ENCODE measurements at places on chromosomes 3 and 15.

- DNase-seq = peak; percentile 82
These were observed 66.4 kb downstream of the TCF12 start for GRCh38 chr15:56984681-56985481.

DNA sequence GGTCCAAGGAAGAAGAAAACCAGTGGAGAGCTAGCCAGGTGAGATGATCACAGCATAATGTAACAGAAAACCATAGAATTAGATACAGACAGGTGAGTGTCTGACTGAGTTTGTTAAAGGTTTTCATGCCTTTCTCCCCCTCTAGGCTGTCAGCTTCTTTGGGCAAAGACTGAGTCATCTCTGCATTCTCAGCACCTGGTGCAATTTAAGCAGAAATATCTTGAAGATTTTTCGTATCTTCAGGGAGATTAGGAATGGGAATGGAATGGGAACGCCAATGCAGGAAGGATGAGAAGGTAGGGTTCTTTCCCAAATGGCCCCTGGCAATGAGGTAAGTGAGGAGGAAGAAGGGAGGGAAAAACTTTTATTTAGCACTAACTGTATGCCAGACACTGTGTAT is 122.0 kb upstream of the SLC7A14 start:
- DNase-seq = no peak

DNA sequence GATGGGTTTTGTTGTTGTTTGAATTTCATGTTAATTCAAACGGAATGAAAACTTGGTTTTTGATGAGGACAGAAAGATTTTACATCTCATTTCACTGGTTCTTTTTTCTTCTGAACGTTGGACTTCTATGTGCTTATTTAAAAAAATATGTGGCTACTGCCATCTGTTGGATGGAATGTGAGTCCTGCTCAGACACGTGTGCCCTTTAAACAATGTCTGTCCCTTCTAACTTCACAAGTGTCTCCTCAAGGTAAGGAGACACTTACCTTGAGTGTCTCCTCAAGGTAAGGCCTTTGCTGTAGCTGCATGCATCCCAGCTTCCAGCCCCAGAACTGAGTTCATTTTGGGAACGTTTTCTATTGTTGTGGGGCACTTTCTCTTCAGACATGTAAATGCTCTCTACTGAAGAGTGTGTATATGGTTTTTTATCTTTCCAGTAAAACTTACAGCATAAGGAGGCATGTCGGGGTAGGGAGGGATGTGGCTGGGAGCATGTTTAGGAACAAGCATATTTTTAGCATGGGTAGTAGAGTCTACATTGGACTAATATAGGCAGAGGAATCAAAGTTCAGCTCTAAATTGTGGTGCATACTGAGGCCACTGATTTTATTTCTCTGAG is 63.1 kb upstream of the UBE3A start:
- peak; percentile 49 for DNase-seq

DNA sequence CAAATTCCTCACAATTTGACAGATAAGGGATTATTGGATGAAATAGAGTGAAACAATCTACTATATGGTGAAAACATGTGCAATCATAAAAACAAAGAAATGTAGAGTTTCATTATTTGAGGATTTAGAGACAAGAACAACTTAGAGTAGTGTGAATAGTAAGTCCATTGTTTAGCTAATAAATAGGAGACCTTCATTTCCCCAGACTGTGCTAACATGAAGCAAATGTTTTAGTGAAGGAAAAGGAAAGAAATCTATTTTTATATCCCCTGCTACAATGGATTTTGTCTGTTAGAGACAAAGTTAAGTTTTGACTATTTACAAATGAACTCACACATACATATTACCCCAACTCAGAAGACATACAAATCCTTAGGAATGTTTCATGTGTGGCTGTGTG is 77.8 kb downstream of the EFL1 start:
- DNase-seq = no peak

- DNase-seq = no peak
These were observed 79.4 kb upstream of the FAM98B start for GRCh38 chr15:38374556-38374955.

DNA sequence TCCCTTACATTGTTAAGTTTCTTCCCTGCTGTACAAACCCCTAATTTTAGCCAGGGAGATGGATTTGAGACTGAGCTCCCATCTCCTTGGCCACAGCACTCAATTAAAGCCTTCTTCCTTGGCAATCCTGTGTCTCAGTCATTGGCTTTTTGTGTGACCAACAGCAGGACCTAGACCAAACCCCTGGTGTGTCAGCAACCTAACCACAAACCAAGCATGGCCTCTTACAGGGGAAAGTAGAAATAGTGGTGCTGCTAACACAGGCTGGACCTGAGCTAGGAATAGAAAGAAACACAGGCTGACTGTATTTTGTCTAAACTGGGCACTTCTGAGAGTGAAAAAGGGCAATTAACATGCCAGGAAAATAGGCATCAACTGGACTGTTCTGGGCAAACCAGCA is 37.9 kb downstream of the PPCDC start:
- peak; percentile 64 for DNase-seq

- no peak for DNase-seq
These were observed 23.1 kb upstream of the FRMD4B start for GRCh38 chr3:69409011-69409410.

- peak; percentile 93 for DNase-seq
These were observed 62.0 kb downstream of the P3H2 start for GRCh38 chr3:190058521-190059241.

DNA sequence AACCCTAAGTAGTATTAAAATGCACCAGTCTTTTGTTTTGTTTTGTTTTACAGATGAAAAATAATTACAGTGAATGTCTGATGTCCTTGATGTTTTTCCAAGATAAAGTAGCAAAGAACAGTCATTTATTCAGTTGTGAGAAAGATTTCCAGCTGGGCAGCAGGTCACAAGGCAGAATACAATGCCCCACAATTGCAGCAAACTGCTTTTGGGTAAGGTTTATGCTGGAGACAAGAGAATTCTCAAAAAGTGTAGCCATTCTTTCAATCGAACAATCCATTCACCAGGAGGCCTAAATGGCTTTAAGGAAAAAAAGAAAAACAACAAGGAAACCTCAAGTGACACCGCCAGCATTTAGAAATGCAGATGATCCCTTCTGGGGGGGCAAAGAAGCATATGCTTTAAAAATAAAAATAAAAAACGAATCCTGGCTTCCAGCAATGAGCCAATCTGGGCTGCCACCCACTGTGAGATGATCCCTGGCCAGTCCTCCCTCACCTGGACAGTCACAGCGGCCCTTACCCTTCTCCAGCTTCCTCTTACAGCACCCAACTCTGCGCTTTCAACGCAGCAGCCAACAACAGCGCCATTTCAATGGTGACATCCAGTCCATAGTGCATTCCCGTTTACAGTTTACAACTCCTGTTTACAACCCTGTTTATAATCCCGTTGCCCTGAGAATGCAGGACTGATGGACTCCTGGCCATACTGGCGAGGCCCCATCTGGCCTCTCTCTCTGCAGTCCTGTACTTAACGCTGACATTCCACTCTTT is 25.7 kb upstream of the WNT5A start:
- no peak for DNase-seq

GRCh38 chr3:45280971-45281370 is 54.9 kb upstream of the TMEM158 start:
- DNase-seq = no peak

GRCh38 chr3:182855076-182855475 is 61.8 kb downstream of the ATP11B start:
- no peak for DNase-seq

GRCh38 chr3:170387950-170388349 is 30.4 kb downstream of the SKIL start:
- peak; percentile 38 for DNase-seq

GRCh38 chr3:122233101-122233952 is 49.9 kb downstream of the CASR start:
- no peak for DNase-seq

DNA sequence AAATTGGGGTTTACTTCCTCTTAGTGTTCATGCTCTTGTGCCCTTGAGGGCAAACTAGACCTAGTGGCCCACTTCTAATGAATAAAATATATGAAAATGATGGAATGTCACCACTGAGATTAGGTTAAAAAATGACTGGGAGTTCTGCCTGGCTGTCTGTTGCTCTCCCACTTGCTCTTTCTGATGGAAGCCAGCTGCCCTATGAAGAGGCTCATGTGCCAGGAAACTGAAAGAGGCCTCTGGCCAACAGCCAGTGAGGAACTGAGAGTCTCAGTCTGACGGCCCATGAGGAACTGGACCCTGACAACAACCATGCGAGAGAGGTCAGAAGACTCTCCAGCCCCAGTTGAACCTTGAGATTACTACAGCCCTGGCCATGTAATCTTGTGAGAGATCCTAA is 107.1 kb upstream of the FHIT start:
- DNase-seq = no peak

- no peak for DNase-seq
These were observed 99.1 kb downstream of the ADCY5 start for GRCh38 chr3:123349566-123350435.

DNA sequence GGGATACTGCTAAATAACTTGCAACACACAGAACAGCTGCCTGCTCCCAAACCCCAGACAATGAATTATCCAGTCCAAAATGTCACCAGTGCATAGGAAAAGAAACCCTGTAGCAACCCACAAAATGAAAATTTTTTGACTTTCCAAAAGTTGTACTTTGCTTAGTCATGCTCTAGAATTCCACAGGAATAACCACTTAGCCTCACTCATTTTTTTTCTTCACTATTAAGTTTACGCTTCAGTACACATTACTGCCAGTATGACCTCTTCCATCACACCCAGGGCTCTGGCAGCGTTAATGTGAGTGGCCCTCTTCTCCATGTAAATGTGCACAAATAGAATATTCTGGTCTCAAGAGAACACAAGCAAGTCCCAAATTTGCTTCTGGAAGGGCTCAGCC is 259.8 kb downstream of the MAGI1 start:
- peak; percentile 45 for DNase-seq

DNA sequence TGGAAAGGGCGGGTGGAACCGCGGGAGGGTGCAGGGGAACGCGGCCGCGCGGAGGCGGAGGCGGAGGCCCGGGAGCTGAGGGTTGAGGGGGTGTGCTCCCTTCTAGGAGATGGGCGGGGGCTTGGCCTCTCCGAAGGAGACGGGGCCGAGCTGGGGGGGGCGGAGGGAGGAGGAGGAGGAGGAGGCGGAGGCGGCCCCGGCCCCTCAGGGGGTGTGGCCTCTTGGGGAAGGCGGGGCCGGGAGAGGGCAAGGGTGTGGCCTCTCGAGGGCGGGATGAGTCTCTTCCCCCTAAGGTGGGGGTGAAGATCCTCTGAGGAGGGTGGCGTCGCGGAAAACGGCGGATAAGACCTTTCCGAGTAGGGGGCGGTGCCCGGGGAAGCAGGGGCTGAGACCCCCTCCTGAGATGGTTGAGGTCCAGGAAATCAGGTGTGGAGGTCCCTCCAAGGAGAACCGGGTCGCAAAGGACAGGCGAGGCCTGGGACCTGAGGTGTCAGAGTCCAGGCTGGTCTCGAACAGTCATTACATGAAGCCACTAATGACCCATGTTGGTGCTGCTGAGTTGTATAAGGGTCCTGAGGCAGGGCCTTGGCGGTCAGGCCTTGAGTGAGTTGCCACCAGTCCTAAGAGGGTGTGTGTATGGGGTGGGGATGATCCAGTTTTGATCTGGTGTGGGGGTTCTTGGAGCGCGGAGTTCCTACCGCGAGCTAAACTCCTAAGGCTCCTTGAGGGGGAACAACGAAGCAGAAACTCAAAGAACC is 759 bp downstream of the WDR6 start:
- peak; percentile 94 for DNase-seq

DNA sequence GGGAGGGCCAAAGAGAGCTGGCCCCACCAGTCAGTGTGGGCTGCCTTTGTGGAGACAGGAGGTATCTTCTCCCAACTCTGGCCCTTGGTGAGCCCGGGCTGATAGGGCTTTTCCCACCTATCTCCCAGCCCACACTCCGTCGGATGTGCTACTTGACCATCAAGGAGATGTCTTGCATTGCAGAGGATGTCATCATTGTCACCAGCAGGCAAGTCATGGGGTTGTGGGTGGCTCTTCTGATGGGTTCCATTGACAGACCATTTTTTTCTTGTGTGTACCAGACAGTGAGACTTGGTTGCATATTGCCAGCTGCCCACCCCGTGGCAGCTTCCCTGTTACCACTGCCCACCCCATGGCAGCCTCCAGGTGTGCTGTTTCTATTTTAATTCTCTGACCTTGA is 3.3 kb downstream of the COPG1 start:
- no peak for DNase-seq

- DNase-seq = no peak
These were observed 50.8 kb upstream of the XRN1 start for GRCh38 chr3:142498397-142499180.

DNA sequence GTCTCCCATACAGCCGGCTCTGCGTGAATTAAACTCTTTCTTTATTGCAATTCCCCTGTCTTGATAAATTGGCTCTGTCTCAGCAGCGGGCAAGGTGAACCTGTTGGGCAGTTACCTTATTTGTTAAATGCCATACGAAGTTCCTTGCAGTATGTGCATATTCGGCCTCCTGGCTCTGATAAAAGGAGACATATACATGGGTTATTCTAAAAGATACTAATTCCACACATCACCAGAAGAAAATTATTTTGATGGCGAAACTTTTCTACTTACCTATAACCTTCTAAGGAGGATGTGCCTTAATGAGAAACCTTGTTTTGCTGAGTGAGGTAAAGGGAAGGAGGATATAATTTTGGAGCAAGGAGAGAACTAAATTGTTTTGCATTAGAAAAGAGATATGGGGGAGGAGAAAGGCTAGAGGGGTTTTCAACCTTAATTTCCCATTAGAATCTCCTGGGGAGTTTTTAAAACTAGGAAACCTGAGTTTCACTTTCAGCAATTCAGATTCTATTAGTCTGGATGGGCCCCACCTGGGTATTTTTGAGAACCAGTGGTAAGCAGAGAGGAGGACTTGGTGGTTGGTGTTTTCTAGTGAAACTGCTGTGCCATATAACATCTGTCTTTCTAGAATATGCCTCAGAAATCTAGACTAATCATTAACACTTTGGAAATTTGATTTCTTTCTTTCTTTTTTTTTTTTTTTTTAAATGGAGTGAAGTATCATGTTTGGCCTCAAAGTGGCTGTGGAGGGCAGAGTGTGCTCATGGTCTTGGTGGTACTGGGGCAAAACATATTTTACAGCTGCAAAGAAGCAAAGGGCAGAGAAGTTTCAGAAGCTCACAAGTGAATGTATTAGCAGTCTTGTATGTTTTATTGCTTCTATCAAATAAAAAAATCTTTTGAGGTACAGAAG is 23.0 kb downstream of the NANOGP8 start:
- no peak for DNase-seq

GRCh38 chr3:51887620-51888019 is 12.2 kb upstream of the IQCF5 start:
- no peak for DNase-seq
